ENCODE measurements at places on chromosomes 11 and 22.

DNA sequence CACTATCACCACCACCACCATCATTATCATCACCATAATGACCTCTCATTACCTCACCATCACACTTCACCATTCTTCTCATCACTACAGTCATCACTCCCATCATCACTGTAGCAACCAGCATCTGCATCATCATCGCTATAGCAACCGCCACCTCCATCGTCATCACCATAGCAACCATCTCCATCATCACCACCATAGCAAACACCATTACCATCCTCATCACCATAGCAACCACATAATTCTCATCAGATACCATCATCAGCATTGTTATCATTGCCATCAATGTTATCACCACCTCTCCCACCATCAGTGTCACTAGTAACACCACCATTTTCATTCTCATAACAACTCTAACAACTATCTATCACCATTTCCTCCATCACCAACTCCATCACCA lies 23.1 kb upstream of the CD82 start:
- no peak for DNase-seq

- DNase-seq, result no peak
Measured at GRCh38 chr11:3802011-3802790, 4.8 kb upstream of the NUP98 start.

GRCh38 chr11:118447423-118447822 lies 11.1 kb downstream of the KMT2A start:
- DNase-seq, result no peak

GRCh38 chr11:94134651-94135512 lies 6.2 kb downstream of the PANX1 start:
- peak; percentile 57 for DNase-seq

DNA sequence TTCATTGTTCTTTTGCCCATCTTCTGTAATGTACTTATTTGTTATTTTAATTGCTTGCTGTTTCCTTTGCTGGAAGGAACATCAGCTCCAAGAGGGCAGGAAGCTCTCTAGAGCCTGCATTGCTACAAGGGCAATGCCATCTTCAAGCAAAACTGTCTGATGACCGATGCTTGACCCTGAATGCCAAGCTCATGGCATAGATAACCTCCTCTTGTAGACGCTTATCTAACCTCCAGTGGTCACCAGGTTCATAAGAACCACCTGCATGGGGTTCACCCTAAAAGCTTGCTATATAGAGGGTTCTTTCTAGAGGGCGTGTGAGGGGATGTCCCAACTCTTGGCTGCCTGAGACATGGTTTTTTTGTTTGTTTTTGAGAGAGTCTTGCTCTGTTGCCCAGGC lies 16.5 kb downstream of the FADS3 start:
- no peak for DNase-seq

DNA sequence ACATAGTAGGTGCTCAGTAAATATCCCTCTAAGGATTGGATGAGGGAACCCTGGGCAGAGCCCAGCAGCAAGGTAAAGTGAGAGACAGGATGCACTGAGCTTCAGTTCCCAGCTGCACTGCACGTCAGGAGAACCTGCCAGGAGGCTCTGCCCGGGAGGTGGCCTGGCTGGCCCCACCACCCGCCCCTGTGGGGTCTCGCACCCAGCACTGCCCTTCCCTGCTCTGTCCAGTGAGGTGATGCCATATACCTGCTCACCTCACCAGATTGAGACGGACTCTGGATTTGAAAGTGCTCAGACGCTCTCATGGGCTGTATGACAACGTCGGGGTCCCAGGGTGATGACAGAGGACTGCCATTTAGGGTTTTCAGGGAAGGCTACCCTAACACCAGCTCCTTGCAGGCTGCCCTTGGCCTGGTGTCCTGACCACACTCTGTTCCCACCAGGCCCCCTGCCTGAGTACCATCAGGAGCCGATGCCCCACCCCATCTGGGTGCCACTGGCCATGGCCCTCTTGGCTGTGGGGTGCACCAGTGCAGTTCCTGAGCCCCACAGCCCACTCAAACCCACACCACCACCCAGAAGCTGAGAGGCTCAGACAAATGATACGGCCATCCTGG lies 61.7 kb upstream of the FGF3 start:
- no peak for DNase-seq

- DNase-seq, result peak; percentile 75
Measured at GRCh38 chr11:75474878-75475766, 42.1 kb upstream of the KLHL35 start.

DNA sequence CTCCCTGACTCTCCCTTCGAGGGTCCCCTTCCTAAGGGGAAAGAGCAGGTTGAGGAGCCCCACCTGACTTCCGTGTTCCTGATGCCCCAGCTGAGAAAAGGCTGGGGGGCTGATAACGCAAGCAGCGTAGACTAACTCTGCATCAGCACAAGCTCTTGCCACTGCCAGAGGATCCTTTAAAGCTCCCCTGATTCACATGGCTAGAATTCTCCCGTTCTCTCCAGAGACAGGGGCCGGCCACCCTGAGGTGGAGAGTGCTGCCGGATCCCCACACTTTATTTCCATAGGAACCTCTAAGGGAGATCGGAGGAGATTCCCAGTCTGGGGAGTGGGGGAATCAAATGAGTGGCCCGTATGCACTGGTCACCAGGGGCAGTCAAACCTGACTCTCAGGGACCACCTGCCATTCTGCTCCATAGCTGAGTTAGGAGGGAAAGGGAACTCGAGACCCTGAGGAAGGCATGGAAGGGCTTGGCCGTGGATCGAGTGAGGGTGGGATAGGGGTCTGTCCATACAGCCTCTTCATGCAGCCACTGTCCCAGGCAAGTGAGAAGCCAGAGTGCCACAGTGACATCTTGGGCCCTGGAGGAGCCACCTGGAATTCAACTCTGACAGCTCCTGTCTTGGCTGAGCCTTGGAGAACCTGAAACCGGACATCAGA lies 1.4 kb upstream of the VSIG10L2 start:
- no peak for DNase-seq

GRCh38 chr11:45333001-45333971 lies 47.1 kb upstream of the SYT13 start:
- DNase-seq, result no peak

DNA sequence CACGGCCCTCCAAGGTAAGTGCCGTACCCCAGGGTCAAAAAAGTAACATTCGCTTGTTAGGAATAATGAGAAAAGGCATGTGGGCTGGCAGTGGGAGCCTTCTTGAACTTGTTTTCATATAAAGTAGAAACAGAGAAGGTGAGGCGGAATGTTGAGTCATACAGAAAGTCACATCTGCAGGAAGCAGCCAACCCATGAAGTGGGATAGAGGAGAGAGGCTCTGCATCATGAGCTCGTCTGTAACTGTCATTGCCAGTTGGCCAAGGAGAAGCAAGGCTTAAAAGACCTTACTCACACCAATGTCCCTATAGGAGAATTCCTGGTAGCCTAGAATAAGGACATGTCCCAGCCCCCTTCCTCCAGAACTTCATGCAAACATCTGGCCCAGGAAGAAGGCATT lies 253.3 kb downstream of the BUD13 start:
- DNase-seq, result no peak

- no peak for DNase-seq
Measured at GRCh38 chr11:128040603-128041002, 546.8 kb downstream of the ETS1 start.

DNA sequence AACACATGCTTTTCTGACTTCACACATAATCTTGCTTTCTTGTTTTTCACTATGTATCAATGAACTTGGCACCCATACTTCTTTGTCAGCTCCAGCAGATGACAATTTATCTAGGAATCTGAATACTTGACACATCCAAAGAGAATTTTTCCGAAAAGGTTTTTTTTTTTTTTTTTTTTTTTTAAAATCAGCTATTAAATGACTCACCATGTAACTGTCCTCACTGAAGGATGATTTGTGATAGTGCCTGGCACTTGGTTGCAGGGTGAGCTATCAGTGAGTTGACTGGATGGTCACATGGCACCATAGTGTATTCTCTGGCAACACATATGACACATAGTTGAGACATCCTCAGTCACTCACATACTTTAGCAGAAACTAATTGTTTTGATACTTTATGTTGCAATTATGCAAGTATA lies 133.4 kb upstream of the E2F8 start:
- DNase-seq, result no peak

DNA sequence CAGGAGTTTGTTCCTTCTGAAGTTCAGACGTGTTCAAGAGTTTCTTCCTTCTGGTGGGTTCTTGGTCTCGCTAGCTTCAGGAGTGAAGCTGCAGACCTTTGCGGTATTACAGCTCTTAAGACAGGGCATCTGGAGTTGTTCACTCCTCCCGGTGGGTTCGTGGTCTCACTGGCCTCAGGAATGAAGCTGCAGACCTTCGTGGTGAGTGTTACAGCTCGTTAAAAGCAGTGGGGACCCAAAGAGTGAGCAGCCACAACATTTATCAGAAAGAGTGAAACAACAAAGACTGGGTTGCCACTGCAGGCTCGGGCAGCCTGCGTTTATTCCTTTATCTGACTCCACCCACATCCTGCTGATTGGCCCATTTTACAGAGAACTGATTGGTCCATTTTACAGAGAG lies 373.1 kb downstream of the ETS1 start:
- DNase-seq, result no peak
